Cerebellar cortex (tissue), 1 donor: ENCODE measurements at places on chromosomes 1 and 21.

DNA sequence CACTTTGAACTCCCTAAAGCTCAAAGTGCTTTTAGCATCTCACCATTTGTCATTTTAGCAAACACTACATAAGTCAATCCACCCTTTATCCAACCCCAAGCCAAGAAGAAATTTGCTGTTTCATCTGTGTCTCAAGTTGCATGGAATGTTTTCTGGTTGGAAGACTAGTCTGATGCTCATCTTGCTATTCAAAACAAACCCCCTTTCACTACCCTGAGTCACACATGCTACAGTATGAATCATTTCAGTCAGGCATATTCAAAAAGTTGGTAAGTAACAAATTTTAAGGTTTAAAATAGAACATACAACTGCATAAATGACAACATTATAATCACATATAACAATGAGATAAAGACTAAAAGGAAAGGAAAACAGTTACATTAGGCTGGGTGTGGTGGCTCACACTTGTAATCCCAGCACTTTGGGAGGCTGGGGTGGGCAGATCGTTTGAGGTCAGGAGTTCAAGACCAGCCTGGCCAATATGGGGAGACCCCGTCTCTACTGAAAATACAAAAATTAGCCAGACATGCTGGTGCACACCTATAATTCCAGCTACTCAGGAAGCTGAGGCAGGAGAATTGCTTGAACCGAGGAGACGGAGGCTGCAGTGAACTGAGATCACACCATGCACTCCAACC, 38.7 kb downstream of the DSTYK start:
- DNase-seq: no peak

- peak; percentile 61 for DNase-seq
Observed at GRCh38 chr1:100038660-100039287, 69.0 kb downstream of the SLC35A3 start.

DNA sequence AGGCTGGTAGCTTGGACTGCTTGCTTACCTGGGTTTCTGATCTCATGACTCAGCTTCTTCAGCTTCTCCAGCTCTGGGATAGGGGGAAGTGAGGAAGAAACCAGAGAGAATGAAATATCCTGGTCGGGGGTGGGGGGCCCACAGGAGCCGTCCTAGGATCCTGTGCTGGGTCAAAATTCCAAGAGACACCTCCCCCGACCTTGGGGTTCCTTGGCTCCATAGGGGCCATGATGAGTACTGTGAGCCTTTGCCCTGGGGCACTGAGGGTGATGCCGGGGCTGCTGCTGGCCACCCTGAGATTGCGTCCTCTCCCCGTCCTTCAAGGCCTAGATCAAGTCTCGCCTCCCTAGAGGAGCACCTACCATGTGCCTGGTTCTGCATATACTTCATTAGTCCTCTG, 40.0 kb downstream of the MYOM3 start:
- DNase-seq: no peak

DNA sequence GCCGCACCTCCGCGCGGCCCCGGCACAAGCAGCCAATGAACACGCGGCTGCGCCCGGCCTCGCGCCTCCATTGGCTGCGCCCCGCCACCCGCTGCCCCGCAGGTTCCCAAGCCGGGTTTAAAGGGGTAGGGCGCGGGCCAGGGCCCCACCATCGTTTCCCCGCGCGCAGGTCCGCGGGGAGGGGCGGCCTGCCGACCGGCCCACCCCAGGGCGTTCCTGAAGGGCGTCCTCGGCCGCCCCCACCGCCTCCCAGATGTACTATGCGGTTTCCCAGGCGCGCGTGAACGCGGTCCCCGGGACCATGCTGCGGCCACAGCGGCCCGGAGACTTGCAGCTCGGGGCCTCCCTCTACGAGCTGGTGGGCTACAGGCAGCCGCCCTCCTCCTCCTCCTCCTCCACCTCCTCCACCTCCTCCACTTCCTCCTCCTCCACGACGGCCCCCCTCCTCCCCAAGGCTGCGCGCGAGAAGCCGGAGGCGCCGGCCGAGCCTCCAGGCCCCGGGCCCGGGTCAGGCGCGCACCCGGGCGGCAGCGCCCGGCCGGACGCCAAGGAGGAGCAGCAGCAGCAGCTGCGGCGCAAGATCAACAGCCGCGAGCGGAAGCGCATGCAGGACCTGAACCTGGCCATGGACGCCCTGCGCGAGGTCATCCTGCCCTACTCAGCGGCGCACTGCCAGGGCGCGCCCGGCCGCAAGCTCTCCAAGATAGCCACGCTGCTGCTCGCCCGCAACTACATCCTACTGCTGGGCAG, at the start of gene OLIG1:
Gene OLIG1, plus strand, starts transcription at position 148 of the 750 bp plus-strand sequence. Its CDS starts 106 bp downstream, at position 254.
- peak; percentile 36 for DNase-seq

DNA sequence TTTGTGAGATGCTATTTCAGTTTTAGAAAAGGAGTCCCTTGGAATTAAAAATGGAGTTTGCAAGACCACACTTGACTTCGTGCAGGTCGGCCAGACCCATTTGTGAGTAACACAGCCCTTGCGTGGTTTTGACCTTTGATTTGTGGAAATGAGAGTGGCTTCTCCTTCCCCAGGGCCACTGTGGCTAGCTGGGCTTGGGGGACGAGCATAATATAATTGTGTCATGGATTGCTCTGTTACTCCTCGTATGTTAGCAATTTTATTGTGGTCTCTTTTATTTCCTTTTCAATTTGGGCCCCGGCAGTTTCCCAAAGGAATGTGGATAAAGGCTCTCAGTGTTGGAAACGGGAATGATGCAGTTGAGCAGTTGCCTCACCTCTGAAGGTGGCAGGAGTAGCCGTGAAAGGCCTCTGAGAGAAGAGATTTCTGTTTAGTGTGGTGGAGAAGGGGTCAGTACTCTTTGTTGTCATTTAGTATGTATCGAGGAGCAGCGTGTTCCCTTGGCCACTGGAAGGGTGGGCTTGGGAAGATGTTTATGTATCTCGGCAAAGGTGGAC, 194.6 kb downstream of the PBX1 start:
- no peak for DNase-seq

- no peak for DNase-seq
Observed at GRCh38 chr1:81379430-81379829, 421.3 kb upstream of the ADGRL2 start.

- peak; percentile 49 for DNase-seq
Observed at GRCh38 chr1:31531177-31531999, 44.9 kb upstream of the TINAGL1 start.

DNA sequence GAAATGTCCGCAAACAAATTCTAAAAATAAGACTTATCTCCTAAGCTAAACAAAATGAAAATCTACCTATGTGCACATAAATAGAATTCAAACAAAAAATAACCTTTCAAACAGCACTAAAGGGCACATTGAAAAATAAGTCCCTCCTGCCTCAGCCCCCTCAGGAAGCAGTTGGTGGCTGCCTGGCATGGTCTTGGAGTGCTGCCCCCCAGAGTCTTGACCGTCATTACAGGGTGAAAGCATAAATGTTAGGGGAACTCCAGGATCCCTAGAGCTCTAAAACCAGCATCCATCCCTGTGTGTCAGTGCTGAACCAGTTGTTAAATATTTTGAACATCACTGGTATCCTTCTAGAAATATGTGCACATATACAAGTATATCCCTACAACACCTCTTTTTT, 6.5 kb upstream of the NPL start:
- DNase-seq: no peak

DNA sequence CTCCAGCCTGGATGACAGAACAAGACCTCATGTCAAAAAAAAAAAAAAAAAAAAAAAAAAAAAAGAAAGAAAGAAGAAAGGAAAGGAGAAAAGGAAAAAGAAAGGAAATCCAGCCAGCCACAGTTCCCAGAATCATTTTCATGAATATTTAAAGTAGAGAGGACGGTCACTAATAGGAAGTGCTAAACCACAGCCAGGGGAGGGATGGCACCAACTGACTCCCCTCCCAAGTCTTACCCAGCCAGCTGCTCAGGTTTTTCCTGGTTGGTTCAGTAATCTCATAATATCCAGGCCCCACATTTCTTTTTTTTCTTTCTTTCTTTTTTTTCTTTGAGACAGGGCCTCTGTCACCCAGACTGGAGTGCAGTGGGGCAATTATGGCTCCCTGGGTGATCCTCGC, 63.9 kb upstream of the AK4 start:
- no peak for DNase-seq

DNA sequence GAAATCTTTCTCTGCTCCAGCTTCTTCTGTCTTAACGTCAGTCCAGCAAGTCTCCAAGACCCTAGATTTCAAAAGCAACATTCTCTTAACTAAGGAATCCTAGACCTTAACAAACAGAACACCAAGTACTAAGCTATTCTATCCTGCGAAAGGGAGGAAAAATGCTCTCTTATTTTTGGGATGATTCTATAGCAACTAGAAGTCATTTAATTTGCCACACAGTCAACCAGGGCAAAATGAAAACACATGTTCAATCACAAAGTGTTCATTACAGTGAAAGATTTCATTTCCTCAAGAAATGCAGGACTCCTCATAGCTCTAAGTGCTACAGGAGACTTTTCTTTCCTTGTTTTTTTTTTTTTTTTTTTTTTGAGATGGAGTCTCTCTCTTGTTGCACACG, 36.2 kb upstream of the DOCK7 start:
- no peak for DNase-seq

GRCh38 chr1:83742446-83742845, 256.5 kb downstream of the TTLL7 start:
- no peak for DNase-seq

DNA sequence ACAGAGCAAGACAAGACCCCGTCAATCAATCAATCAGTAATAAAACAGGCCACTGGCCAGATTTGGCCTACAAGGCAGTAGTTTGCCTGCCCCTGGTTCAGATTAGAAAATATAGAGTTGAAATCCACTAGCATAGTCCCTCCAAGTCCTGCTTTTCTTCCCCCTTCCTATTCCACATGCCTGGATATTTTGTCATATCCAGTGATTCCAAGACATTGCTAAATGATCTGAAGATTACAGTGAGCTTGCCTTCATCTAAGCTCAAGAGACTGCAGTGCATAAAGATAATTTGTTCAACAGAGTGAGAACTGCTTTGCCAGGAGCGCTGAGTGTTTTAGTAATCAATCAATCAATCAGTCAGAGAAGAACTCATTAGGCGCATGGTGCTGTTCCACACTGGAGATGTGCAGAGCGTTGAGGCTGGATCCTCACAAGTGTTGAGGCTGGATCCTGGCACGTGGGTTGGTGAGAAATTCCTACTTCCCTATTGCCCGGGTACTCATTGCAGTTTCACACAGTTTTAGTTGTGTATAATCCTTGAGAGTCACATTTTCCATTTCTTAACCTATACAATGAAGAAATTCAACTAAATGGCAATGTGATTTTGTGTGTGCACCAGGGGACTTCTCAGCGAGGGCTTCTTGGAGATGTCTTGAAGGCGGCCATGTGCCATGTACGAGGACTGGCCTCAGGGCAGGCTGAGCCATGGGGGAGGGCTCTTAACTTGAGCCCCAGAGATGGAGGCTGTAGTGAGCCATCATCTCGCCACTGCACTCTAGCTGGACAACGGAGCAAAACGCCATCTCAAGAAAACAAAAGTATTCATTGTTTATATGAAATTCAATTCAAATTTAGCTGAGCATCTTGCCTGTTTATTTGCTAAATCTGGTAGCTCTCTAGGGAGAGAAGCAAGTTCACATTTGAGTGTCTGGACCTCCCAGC, 76.3 kb downstream of the TOMM20 start:
- no peak for DNase-seq

DNA sequence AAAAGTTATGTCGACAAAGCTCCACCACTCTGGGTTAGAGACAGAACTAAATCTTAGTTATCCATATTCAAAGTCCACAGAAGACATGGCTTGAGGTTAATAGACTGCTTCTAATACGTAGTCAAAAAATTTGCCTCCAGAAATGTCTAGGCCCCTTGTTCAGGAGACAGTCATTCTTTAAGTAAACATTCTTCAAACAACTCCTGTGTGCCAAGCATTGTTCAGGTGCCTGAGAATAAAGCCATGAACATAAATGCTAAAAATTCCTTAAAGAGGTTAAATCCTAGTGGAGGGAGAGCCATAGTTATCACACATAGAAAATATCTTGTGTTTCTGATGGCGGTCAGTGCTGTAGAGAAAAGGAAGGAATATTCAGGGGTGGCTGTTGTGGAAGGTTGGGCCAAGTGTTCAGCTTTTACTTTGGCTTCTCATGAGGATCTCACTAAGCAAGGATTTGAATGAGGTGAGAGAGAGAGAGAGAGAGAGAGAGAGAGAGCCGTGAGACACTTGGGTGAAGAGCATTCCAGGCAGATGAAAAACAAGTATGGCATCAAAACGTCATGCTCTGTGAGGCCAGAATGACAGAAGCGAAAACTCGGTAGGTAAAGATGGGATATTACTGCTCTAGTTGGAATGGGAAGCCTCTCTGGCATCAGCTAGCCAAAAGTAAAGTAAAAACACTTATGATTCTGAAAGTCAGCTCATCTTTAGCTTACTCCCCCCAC, 187.1 kb downstream of the GREM2 start:
- no peak for DNase-seq

DNA sequence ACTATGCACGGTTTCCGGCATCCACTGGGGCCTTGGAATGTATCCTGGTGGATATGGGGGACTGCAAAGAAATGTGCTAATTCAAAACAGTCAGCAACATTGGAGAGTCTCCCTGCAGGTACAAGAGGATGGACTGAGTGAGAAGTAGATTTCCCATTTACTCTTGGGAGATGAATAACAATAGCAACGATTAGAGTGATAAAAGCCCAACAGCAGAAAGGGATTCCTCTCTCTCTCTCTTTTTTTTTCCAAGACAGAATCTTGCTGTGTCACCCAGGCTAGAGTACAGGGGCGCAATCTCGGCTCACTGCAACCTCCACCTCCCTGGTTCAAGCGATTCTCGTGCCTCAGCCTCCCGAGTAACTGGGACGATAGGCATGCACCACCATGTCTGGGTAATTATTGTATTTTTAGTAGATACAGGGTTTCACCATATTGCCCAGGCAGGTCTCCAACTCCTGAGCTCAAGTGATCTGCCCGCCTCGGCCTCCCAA, 5.0 kb upstream of the SHCBP1L start:
- DNase-seq: no peak

DNA sequence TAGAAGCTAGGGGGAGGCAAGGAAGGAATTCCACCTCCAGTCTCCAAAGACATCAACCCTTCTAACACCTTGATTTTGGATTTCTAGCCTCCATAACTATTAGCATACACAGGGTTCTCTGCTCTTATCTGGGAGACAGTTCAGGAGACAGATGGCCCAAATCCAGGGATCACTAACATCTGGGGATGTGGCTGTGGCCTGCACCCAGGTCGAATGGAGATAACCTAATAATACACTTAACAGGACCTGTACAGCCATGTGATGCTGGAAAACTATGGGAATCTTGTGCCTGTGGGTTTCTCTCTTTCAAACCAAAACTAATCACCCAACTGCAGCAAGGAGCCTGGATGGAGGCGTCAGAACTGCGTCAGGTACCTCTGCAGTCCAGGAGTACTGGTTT, 47.6 kb downstream of the KIAA0319L start:
- DNase-seq: no peak

DNA sequence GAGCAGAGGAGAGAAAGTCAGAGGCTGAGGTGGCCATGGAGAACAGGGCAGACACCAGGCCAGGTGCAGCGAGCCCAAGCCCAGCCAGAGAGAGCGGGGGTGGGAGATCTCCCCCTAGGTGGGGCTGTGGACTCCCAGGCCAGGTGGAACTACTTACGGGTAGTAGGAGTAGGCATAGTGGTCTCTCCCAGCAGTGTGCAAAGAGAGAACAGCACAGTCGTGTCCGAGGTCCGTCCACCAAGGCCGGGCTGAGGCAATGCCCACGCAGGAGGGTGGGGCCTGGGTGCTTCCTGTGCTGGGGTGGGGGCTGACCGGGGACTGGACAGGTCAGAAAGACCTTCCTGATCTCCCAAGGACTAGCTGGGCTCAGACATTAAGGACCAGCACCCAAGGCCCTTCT, 263.7 kb downstream of the PTPRU start:
- DNase-seq: no peak

GRCh38 chr21:34004013-34004938, 69.1 kb upstream of the MRPS6 start:
- no peak for DNase-seq
